ENCODE measurements at places on chromosomes 13 and 19.

GRCh38 chr19:46954993-46955812 is 64.4 kb upstream of the NPAS1 start:
- DNase-seq = peak; percentile 76

- DNase-seq = peak; percentile 89
Measured at GRCh38 chr19:56252699-56253422, 19.7 kb upstream of the EDDM13 start.

GRCh38 chr13:69458013-69458412 is 649.6 kb upstream of the ATXN8OS start:
- no peak for DNase-seq

GRCh38 chr13:111080642-111081041 is 34.5 kb upstream of the ARHGEF7 start:
- DNase-seq = no peak

DNA sequence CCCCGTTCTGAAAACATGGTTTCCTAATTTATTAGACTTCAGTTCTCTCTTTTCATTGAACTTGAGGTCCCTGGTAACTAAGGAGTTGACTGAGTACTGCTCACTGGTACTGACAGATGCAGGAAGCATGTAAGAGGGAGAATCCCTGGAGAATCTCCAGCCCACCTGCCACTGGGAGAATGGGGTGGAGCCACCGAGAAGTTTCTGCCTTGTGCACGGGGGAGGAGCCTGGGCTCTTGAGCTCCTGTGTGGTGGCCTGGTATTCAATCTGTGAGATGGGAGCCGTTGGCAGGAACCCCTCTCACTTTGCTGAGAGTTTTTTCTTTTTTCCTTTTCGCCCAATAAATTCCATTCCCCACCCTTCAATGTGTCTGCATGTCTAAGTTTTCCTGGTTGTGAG is 13.2 kb upstream of the AKAP11 start:
- DNase-seq = no peak

- DNase-seq = no peak
Measured at GRCh38 chr19:41932259-41932719, 4.0 kb upstream of the ERFL start.

- DNase-seq = no peak
Measured at GRCh38 chr13:20456737-20457136, 68.9 kb downstream of the CRYL1 start.

GRCh38 chr13:99347335-99347878 is 40.2 kb upstream of the GPR183 start:
- DNase-seq = no peak

DNA sequence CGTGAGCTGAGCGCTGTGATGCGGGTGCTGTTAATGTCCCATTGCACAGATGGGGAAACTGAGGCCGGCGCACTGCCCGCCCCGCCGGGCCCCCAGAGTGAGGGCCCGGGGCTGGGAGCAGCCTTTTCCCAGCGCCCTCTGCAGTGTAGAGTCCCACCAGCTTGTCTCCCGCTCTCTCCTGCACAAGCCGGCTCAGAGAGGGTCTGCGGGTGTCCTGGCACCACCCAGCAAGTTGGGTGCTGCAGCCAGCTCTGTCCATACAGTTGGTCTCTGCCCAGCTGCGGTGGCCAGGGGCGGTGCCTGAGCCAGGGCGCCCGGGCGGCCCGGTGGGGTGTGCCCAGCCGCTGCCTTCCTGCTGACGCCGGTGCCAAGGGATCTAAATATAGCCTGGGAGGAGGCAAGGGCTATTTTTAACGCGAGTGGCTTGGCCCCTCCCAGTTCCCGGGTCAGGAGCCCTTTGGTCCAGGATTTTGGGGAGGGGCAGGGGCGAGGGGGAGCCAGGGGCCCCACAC is 19.3 kb downstream of the GADD45B start:
- DNase-seq = peak; percentile 95

DNA sequence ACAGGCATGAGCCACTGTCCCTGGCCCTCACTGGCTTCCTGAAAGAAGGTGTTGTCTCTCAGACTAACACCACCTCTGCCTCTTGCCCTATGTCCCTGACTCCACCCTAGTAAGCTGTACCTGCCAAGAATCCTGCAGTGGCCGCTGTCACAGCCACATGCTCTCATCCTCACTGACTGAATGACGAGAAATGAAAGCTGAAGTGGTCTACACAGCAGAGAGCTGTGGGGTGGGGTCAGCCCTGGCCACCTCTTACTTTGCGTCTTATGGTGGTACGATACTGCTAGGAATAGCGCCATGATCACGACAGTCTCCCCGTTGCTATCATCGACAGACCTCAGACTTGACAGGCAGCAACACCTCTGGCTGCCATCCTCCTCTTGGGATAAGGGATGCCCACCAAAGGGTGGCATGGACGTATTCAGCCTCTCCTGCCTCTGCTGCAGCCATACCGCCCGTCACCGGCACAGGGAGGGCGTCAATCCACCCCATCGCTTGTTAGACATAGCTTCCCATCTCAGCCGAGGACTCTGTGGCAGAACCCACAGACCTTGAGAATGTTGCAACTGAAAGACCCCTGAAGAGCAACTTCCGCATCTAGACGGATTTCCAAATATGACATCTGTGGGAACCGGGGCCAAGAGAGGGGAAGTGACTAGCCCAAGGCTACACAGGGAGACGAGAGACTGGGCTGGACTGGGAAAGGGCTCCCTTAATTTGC is 809 bp downstream of the MYO1F start:
- peak; percentile 73 for DNase-seq

DNA sequence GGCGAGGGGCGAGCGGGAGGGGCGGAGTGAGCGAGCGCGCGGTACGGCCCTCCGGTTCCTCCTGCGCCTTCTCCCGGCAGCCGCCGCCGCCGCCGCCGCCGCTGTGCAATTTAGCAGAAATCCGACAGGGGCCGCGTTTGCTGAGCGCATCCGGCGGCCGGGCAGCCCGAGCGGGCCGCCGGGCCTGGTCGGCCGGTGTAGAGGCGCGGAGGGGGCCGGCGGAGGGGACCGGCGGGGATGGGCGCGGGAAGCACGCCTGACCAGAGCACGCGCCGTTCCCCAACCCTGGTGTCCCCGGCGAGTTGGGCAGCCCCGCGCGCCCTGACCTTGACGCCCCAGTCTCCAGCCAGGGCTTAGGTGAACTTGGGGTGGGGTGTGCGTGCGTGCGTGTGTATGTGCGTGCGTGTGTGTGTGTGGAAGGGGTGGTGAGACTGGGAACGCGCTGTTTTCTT is 144.5 kb upstream of the ZNF536 start:
- peak; percentile 99 for DNase-seq

- DNase-seq = no peak
Measured at GRCh38 chr13:63308549-63309165, 1893.0 kb upstream of the PCDH20 start.

- no peak for DNase-seq
Measured at GRCh38 chr19:32563761-32564160, 17.2 kb upstream of the PDCD5 start.

- peak; percentile 60 for DNase-seq
Measured at GRCh38 chr19:16867211-16867610, 21.6 kb upstream of the F2RL3 start.

- peak; percentile 59 for DNase-seq
Measured at GRCh38 chr19:16135430-16136127, 7.9 kb upstream of the HSH2D start.

DNA sequence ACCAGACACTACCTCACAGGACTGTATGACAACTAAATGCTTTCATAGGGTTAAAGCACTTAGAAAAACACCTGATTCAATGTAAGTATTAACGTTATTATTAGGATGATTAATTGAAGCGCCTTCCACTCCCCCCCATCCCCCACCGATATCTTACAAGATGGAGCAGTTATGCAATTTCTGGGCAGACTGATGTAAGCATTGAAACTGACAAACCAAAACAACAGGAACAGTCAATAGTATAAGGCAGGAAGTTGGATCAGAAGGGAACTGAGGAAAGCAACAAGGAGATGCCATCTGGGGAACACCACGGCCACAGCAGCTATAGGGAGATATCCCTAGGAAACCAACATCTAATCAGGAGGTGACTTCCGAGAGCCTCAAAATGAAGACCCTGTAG is 3.8 kb downstream of the LCP1 start:
- no peak for DNase-seq

- peak; percentile 94 for DNase-seq
Measured at GRCh38 chr19:55158848-55159749, 1.6 kb upstream of the TNNI3 start.

- no peak for DNase-seq
Measured at GRCh38 chr13:56906909-56907308, 233.8 kb upstream of the PRR20A start.

- peak; percentile 97 for DNase-seq
Measured at GRCh38 chr19:6720369-6721137, at the start of gene C3. C3 (minus strand) TSS chr19:6720650; CDS start chr19:6720589, 61 bp downstream.

- DNase-seq = no peak
Measured at GRCh38 chr13:86174622-86175021, 375.4 kb upstream of the SLITRK6 start.

- peak; percentile 32 for DNase-seq
Measured at GRCh38 chr19:18179957-18180356, 6.3 kb downstream of the IFI30 start.

DNA sequence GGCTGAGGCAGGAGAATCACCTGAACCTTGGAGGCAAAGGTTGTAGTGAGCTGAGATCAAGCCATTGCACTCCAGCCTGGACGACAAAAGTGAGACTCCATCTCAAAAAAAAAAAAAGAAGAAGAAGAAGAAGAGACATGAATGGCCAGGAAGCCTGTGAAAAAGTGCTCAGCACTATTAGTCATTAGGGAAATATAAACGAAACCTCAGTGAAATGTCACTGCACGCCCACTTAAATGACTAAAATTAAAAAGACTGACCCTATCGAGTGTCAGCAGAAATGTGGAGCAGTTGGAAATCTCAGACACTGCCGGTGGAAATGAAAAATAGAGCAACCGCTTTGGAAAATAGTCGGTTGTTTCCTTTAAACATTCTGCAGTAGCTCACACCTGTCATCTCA is 5.5 kb upstream of the TYROBP start:
- DNase-seq = peak; percentile 19

GRCh38 chr13:105616333-105617075 is 919.0 kb downstream of the EFNB2 start:
- DNase-seq = no peak

All from osteoblast (primary cell).